ENCODE measurements at places on chromosomes 7 and 10. TPM values are rescaled to one million over a fixed set of nuclear protein-coding genes. Genes with fewer than 3 reads are reported as not detected.

The FGFBP3 gene
- total RNA-seq: 7.7 TPM

The STAG3 gene
- total RNA-seq: 9.7 TPM

The MRLN gene
- total RNA-seq: not detected

- DNase-seq: no peak
- no peaks in the 10 kb centered on the region for H3K27me3 ChIP-seq
- H3K36me3 ChIP-seq: no peaks in the 10 kb centered on the region
- no peak overlapping the region for H3K27ac ChIP-seq
- no peak overlapping the region for H3K4me3 ChIP-seq
Measured at GRCh38 chr7:156219307-156220077, 407.2 kb upstream of the SHH start.

The UFSP1 gene
- total RNA-seq: 2.5 TPM

Measured in naive thymus-derived CD4-positive, alpha-beta T cell (primary cell).